ENCODE measurements at places on chromosomes 16 and 17.

GRCh38 chr17:63775420-63775819 is 1.4 kb downstream of the DDX42 start:
- DNase-seq: no peak

DNA sequence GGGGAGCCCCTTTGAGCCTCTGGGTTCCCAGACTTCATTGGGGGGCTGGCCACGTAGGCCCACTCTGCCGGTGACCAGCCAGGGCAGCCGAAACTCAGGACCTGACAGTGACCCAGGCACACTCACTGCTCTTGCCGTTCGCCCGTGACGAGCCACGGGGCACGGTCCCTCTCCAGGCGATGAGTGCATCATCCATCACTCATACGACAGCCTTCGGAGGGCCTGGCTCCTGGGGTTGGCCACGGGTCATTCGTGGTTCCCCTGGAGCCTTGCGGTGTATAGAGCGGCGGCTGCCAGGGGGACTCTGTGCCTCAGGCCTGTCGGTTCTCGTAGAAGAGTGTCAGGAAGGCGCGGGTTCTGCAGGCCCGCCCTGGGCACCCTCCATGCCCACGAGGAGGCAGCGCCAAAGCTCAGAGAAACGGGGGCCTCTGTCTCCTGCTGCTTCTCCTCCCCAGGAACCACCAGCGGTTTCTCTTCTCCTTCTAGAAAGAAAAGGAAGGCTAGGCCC is 11.2 kb upstream of the NUDT16L1 start:
- DNase-seq: no peak

GRCh38 chr16:82783933-82784572 is 157.3 kb downstream of the CDH13 start:
- DNase-seq: no peak

GRCh38 chr17:58556833-58557250 is 42.4 kb upstream of the MTMR4 start:
- no peak for DNase-seq

DNA sequence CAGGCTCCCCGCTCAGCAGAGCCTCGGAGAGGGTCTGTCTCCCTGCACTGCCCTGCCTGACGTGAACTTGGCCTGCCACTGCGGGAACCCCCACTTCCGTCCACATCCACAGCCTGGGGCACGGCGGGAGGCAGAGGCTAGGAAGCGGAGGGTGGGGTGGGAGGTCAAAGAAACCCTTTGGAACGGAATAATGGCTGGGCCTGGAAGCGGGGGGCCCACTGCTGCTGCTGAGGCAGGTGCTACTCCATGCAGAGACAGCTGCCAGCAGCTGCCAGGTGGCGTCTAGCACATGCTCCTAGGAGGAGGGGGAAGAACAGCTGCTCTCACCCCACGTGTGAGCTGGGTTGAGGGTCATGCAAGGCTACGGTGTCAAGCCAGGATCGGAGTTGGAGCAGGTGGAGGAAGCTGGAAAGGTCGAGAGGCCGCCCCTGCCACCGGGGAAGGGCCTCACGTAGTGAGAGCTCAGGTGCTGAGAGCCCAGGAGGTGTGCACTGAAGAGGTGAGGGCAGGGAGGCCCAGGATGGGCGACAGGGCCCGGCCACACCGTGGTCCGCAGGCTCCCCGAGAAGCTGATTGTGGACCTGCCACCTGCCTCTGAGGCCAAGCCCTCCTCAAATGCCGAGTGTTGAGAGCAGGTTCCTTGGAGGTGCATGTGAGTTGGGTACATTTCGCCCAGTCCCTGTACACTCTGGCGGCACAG is 9.8 kb downstream of the FSCN2 start:
- DNase-seq: peak; percentile 69
